Activated T-cell treated with anti-CD3 and anti-CD28 coated beads for 24 hours (primary cell): ENCODE measurements at places on chromosomes 6 and 20.

DNA sequence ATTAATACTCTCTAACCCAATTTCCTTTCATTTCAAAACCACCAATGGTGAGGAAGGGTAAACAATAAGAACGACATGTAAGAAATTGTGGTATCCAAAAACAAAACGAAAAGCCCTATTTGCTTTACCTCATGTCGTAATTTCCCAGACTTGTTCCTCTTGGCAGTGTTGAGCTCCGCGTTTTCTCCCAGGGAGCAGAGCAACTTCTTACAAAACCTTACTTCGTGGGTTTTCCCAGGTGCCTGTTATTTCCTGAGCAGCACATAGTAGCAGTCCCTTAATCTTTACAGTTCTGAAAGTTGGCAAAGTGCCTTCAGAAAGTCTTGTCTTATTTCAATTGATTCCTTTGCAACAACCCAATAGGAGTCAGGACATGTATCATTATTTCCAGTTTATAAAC is 207.9 kb upstream of the MARCKS start:
- no peak for DNase-seq

- no peak for DNase-seq
Measured at GRCh38 chr20:23289249-23289648, 61.3 kb upstream of the NXT1 start.

GRCh38 chr20:1915725-1916124 is 20.5 kb downstream of the SIRPA start:
- no peak for DNase-seq

DNA sequence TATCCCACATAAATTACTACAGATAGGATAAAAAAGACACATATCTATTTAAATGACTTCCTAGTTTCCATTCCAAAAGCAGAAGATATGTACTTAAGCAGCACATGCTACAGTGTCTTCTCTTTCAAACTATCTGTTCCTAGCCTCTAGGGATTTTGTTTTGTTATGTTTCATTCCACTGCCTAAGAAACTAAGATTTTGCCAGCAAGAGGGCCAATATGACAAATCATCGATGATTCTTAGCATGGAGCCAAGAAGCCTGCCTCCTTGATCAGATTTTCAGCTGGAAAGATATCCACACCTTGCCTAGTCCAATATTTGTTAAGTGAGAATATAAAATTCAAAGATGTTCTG is 7.0 kb downstream of the SNX5 start:
- DNase-seq: no peak

- peak; percentile 47 for DNase-seq
Measured at GRCh38 chr6:45421709-45422502, 44.2 kb upstream of the SUPT3H start.

- no peak for DNase-seq
Measured at GRCh38 chr20:36070451-36070850, 84.1 kb upstream of the EPB41L1 start.

GRCh38 chr6:107707346-107708275 is 116.5 kb downstream of the SCML4 start:
- DNase-seq: no peak
